ENCODE measurements at places on chromosomes 5 and 9.

DNA sequence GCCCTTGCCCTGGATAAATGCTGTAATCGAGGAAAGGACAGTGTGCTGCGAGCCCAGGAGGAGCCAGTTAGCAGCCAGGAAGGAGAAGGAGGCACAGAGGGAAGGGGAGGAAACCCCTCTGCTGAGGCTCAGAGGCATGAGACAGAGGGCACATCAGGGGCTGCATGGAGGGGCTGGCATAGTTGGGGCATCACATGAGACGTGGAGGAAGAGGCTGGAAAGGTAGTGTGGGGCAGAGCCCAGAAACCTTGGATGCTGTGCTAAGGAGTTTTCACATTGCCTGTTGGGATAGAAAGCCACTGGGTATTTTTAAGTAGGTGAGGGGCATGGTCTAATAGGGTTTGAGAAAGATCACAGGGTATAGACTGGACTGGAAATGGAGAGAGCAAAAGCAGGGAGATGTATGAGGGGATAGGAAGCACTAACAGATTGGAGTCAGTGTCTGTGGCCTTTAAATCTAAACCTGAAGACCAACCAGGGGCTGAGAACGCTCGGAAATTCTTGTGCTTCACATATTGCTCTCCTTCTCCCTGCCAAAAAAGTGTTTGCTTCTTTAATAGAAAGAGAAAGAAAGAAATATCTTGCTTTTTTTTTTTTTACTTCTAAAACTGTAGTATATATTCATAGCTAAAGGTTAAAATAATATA lies 33.0 kb upstream of the ANGPTL2 start:
- DNase-seq: no peak

GRCh38 chr5:148991566-148991965 lies 71.3 kb downstream of the SH3TC2 start:
- DNase-seq: no peak

DNA sequence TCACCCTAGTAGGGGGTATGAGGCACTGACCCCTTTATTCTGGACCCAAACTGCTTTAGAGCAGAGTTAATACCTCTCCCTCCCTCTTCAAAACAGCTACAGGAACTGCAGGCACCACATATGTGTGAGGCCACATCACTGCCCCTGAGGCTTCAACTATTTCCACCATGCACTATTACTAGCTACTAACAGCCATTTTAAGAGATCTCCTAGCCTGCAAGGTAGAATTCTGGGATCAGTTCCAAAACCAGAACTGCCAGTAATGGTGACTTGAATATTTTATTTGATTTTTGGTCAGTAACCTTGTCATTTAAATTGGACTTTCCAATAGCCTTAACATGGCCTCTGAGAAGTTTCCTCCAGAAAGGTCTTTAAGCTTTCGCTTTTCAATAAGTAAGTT lies 55.3 kb upstream of the FSD1L start:
- DNase-seq: no peak

- DNase-seq: no peak
Measured at GRCh38 chr5:181212934-181213333, 7.9 kb upstream of the TRIM7 start.

DNA sequence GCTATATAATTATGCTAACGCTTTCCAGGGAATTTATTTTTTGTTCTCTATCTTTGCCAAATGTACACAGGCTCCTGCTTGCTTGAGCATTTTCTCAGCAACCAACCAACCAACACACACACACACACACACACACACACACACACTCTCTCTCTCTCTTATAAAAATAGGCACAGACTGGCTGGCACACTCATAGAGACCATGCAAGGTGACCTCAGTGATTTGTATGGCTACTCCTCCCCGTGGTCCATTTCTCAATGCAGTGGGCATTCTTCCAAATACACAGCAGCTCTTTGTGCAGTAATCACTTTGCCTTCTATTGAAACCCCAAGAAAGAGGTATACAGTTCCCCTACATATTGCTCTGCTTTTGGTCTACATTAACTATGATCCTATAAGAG lies 416.0 kb downstream of the MAN2A1 start:
- DNase-seq: no peak

DNA sequence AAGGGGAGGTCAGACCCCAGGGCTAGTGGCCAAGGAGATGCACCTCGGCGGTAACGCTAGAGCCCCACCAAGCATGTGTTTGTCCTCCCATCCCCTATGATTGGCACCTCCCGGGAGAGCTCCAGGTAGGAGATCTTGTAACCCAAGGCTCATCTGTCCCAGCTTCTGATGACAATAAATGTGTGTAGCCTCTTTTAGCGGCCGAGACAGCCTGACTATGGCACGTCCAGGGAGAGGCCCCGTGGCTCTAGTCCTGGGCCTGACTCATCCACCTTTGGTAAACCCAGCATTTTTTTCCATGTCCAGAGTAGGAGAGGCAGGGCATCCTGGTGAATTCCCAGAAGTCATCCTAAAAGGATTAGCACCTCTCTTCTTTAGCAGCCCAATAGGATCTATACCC lies 39.2 kb downstream of the IRF1 start:
- no peak for DNase-seq

DNA sequence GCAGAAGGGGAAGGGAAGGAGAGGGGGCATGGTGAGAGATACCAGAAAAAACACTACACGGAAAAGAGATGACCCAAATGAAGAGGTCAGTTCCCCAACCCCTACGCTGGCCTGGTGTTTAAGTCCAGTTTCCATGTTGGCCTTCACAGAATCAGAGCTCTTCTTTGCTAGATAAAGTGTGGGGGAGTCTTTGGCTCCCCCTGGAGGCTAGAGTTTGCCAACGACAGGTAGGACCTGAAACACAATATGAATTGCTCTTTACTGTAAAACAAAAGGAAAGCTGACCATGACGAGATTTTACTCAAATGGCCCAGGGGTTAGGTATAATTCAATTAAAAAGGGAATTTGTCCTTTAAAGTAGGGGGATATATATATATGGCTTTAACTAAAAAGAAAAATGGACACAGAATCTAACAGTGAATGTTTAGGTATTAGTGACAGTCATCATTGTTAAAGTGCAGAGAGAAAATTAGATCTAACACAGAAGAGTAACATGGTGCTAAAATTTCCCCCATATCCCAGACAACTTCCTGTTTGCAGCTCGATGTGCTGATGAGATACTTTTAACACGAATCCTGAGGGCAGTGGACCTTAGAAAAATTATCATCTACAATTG lies 92.0 kb downstream of the SV2C start:
- DNase-seq: peak; percentile 77

Measured in AG08396 (cell line).